CD14-positive monocyte (primary cell): ENCODE measurements at places on chromosomes 2 and 18.
A peak's percentile ranks its signal among the peaks of the same experiment; 100 is the strongest.

DNA sequence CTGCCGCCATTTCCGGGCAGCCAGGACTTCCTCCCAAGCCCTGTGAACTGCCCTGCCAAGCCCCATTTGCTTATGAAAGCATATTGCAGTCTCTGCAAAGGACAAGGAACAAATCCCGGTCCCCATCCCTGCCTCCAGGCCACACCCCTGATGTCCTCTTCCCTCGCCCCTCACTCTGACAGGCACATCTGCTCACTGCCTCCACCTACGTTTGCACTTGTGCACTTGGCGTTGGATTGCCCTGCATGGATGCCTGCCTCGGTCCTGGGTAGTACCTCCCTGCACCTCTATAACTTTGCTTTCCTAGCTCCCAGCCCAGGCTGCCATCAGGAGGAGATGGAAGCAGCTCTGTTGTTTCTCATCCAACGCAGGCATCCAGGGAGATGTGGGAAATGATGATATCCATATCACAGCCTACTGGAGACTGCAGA lies 19.6 kb upstream of the RPL31 start:
- no peak for DNase-seq

DNA sequence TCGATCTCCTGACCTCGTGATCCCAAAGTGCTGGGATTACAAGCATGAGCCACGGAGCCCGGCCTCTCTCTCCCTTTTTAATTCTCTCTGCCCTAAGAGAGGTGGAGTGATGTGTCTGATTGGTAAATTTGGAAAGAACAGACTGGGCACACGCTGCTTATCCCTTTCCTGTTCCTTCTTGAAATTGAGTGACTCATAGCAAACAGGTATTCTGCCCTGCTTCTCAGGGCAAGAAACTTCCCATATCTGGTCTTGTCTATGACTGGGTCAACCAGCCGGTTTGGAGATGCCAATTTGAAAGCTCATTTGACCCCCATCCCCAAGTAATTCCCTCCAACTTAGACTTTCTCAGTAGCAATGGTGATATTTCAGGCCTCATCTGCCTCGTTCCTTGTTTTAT lies 15.0 kb downstream of the LYPD1 start:
- DNase-seq: no peak

DNA sequence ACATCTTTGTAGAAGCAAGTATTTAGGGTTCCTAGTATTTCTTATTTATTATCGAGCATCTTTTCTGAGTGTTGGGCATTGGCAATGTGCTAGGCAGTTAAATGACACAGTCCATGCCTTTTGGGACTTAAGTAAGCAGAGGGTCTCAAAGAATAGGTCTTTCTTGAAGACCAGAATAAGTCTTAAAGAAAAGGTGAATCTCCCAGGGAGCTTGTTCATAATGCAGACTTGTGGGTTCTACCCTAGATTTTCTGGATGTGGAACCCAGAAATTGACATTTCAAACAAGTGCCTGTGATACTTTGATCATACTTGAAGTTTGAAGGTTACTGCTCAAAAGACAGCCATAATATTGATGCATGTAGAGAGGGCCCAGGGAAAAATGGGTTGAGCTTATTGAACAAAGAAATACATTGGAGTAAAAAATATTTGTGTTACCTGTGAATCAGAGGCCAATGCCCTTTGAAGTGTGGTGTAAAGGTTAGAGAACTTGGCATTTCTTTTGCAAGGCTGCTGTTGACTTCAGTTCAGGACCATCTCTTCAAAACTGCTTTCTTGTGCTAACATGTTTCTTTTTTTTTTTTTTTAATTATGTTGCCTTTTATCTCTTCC lies 24.4 kb downstream of the RPL37A start:
- DNase-seq: no peak

- DNase-seq: peak; percentile 31
Observed at GRCh38 chr18:45621061-45621511, 5.8 kb downstream of the SLC14A2 start.

DNA sequence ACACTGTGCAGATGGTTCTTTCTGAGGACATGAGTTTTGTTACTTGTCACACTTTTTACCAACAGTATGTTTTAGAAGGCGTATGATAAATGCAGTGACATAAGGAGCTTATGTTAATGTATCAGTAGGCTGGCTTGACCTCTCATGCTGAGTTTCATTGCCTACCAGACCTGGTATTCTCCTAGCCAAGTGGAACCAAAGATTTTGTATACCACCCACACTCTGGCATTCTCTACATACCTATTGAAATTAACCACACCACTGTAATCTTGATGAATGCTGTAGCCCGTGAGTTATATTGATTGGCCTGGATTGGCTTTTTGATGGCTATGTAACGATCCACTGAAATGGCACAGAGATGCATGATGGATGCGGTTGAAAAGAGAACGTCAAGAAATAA lies 11.4 kb downstream of the HTR2B start:
- no peak for DNase-seq

- DNase-seq: no peak
Observed at GRCh38 chr2:120269076-120269744, 16.6 kb downstream of the RALB start.

DNA sequence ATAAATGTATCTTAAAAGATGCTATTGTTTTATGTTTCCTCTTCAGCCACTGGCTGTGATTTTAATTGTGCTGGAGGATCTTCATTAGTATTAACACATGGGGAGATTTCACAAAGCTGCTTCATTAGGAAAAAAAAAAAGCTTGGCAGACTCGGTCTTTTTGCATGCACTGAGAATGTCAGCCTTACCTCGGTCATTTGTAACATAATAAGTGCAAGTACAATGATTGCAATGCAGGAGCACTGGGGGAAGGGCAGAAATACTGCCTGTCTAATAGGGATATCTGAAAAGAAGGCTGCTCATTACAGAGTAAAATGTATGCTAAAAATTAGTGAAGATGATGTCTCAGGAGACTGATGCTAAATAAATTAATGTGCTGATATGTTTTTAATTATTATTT lies 1.3 kb upstream of the BAZ2B start:
- DNase-seq: no peak

- no peak for DNase-seq
Observed at GRCh38 chr18:51666763-51667191, 469.3 kb upstream of the MEX3C start.

DNA sequence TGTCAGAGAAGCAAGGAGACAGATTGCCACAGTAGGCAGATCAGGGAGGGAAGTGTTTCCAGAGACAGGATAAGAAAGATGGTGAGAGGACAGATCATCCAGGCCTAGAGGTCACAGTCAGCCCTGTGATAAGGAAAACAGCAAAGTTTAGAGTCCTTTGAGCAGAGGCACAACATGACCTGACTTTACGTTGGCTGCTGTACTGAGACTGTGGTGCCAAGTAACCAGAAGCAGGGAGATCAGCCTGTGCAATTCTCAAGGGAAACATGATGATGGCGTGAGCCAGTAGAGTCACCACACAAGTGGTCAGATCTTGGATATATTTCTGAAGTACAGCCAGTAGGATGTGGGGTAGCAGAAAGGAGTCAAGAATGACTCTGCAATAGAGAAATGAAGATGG lies 43.7 kb downstream of the SMC6 start:
- no peak for DNase-seq

- DNase-seq: no peak
Observed at GRCh38 chr2:100743741-100744140, 76.2 kb upstream of the NPAS2 start.

DNA sequence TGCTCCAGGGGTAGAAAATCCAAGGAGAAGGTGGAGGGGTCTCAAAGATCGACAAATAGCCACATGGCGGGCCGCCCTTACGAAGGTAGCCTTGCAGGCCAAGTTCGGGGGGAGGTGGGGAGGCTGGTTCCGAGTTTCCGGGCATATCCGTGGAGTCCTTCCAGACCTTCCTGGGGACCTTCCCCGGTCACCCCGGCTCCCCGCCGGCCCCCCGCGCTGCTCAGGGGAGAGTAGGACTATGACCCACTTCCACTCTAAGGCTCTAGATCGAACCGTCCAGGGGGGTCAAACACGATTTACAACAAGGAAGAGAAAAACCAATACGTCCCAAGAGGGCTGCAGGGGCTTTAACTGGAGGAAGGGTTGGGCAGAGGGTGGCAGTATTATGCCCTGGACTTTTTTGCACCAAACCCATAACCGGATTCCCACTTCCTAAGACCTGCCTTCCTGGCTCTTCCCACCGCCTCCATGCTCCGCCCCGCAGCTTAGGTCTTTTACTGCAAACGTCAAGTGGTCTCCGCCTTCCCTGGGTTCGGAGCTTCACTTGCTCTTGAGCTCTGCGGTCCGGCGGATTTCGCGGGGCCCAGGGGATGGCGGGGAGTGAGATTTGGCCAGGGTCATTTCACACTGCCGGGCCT lies 779 bp upstream of the LYPD6 start:
- DNase-seq: no peak

- no peak for DNase-seq
Observed at GRCh38 chr2:200471928-200472645, 37.8 kb downstream of the KCTD18 start.

- DNase-seq: no peak
Observed at GRCh38 chr2:158586491-158586890, 129.7 kb downstream of the PKP4 start.

DNA sequence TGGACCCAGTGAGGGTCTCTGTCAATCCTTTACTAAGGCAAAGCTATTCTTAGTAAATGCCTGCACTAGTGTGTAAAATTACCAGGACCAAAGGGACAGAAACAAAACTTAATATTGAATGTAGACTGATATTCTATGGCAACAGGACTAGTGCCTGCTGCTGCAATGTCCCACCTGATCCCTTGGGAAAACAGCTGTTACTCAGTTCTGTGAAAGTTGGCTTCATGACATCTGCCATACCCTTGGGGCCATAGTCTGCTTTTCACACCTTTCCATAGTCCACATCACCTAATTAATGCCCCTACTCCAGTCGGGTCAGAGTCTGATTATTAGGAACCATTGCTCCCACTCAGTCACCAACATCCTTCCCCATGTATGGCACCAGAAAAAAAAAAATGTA lies 14.5 kb downstream of the DNAJC27 start:
- DNase-seq: no peak

- DNase-seq: no peak
Observed at GRCh38 chr2:181984814-181985631, 630 bp upstream of the PPP1R1C start.

GRCh38 chr2:181526014-181526413 lies 68.8 kb downstream of the ITGA4 start:
- DNase-seq: no peak

DNA sequence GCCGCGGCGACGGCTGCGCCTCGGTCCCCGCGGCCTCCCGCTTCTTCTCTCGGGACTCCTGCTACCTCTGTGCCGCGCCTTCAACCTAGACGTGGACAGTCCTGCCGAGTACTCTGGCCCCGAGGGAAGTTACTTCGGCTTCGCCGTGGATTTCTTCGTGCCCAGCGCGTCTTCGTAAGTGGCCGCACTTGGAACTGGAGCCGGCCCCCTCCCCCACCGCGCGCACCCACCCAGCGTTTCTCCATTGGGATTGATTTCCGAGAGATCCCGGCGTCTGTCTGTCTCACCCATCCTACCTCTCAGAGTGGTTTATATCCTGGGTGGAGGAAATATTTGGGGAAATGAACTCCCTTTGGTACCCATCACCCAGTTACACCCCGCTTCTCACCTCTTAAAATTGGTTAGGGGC lies 498 bp downstream of the ITGAV start:
- peak; percentile 25 for DNase-seq

- DNase-seq: no peak
Observed at GRCh38 chr18:21444465-21445212, 155.9 kb downstream of the ESCO1 start.

DNA sequence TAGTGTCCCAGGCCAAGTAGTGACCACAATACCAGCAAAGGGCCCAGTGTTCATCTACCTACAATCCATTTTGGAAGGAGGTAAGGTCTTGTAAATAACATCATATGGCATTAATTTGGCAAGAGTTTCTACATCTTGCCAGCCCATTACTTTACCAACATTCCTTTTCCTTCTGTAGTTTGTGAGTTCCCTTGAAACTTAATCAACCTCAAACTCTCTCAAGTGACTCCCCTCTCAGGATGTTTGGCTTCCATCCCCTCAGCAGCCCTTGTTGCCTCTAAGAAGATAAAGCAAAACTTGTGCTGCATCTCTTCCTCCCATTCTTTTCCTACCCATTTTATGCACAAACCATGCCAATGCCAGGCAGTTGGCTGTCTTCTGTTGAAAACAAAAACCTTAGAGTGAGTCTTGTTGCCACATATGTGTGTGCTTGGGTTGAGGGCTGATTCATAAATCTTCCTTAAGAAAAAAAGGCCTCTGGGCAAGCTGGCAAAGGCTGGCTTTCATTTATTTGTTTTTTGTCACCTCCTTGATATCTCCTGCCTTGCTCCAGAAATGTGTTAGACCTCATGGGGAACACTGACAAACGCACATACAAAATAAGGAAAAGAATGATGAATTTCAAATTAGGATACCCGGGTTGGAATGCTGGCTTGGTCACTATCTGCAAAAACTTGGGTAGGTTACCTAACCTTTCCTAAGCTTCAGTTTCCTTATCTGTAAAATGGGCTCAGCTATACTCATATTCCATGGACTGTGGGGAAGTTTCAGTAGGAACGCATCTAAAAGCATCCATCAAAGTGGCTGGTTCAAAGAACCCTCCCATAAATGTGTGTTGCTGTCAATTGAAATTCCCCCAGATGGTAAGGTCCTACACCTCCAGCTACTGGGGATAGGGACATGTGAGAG lies 29.4 kb upstream of the ST3GAL5 start:
- no peak for DNase-seq

DNA sequence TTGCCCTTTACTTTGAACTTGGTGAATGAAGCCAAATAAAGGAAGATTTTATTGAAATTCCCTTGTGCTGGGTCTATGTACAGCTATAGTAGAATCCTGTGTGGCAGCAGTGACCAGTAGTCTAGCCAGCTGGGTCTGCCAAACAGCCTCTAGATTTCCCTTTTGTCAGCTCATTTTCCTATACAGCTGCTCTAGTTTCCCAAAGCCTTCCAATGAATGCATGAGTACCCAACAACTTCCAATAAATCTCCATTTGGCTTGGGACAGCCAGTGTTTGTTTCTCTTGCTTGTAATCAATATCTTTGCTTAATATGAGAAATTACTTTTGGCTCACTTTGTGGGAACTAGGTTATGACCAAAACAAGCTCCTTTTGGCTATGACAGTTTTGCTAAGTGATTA lies 43.6 kb downstream of the SCN9A start:
- no peak for DNase-seq

DNA sequence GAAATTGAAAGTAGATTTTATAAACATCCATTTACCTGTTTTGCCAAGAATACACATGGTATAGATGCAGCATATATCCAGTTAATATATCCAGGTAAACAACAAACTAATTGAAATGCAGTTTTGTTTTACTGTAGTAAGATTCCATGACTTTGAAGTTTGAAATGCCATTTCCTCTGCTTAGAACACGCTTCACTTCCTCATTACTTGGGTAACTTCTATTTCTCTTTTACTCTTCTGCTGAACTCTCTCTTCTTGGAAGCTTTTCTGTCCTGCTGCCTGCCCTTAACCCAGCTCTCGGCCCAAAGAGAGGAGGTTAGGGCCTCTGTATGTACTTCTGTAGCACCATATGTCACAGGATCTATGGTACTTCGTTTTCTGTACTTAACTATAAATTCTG lies 14.1 kb upstream of the IL1RL2 start:
- peak; percentile 15 for DNase-seq

GRCh38 chr18:36903215-36903928 lies 74.4 kb downstream of the KIAA1328 start:
- no peak for DNase-seq

- DNase-seq: no peak
Observed at GRCh38 chr2:96024336-96025193, 10.2 kb downstream of the GPAT2 start.
